ENCODE measurements at places on chromosomes 2 and 18.

DNA sequence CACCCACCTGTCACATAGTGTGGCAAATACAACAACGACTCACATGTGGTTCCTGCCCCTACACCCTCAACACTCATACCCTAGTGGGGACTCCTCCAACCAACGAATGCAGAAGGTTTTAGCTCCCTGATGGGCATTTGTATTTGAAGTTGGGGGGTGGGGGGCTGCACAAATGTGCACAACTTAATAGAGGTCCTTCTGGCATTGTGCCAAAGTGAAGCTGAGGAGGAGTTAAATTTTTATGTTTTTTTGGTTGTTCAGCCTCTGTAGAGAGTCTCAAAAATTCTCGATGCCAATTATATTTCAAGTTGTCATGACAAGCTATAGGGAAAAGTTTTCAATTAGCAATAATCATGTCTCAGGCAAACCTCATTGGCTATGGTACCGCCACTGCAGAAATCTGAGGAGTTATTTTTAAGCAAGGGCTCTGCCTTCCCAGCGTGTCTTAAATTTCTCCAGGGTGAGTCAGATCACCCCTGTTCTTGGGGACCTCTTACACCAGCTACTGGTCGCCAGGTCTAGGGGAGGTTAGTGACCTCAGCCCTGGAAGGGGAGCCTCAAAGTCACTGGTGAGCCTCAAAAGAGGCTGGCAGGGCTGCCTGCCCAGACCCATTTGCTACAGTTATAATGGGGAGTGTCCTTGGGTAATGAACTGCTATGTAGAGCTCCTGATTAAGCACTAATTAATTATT, 102.7 kb upstream of the TAF1B start:
- DNase-seq = no peak

DNA sequence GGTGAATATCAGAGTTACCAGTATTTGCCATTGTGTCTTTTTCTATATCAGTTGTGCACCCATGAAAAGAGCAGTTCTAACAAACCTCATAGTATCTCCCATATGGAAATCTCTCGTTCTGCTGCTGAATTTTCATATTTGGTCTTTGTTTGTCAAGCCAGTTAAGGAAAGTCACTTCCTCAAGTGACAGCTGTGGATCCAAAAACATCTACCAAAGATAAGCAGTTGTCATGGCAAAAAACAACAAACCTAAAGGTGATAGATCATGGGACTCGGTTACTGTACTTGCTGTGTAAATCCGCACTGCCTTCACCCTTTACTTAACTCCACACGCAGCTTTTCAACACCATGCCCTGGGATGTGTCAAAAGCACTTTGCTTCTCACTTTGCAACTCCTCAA, 17.3 kb downstream of the BMP10 start:
- no peak for DNase-seq

DNA sequence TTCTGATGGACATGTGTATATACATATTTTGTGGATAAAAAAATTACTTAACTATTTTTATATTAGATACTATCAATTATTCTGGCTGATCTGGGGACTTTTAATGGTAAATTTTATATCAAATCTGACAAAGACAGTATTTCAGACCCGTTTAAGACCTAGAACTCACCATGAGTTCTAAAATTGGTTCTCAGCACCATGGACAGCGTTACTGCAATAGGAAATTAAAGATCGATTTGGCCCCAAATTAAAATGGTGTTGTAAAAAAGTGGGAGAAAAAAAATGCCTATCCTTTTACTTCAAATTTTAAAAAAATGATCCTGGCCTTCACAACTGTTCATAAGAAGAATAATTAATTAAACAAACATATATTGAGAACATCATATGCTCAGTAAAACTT, 919 bp upstream of the SCN2A start:
- no peak for DNase-seq

GRCh38 chr2:68961380-68961779, 8.7 kb upstream of the GKN2 start:
- DNase-seq = no peak

- no peak for DNase-seq
Measured at GRCh38 chr2:27593240-27593639, 10.4 kb downstream of the ZNF512 start.
